ENCODE measurements at places on chromosomes 4 and X.

GRCh38 chr4:6104541-6105130 lies 86.4 kb upstream of the C4orf50 start:
- no peak for DNase-seq

GRCh38 chr4:39476187-39476895 lies 17.5 kb downstream of the LIAS start:
- no peak for DNase-seq

GRCh38 chr4:87188048-87188447 lies 32.4 kb downstream of the KLHL8 start:
- no peak for DNase-seq

DNA sequence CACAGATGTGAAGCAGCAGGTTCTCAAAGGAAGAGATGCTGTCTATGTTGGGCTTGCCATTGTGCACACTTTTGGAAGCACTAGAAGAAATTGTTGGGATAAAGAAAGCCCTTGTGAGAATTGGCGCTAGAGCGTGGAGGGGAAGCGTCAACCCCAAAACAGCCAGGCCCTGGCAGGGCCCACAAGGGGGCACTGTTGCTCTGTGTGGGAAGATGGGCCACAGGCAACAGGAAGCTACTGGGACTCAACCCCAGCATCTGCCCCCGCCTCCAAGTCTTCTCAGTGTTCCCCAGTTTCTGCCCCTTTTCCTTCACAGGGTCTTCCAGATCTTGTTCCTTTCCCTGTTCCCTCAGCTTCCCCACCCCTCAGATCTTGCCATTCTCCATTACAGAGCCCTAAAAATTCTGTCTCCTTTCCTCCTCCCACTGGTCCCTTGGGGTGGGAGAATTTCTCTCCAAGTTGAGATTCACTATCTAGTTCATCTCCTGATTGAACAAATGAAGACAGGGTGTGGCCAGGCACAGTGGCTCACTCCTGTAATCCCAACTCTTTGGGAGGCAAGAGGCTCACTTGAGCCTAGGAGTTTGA lies 85.5 kb downstream of the STARD8 start:
- DNase-seq: peak; percentile 40

All from mesenchymal stem cell (in vitro differentiated cells and primary cell).